COR-L47 (cell line): ENCODE measurements at places on chromosomes 1 and 21.

GRCh38 chr1:222225316-222225691, 322.6 kb downstream of the HHIPL2 start:
- DNase-seq, result no peak

DNA sequence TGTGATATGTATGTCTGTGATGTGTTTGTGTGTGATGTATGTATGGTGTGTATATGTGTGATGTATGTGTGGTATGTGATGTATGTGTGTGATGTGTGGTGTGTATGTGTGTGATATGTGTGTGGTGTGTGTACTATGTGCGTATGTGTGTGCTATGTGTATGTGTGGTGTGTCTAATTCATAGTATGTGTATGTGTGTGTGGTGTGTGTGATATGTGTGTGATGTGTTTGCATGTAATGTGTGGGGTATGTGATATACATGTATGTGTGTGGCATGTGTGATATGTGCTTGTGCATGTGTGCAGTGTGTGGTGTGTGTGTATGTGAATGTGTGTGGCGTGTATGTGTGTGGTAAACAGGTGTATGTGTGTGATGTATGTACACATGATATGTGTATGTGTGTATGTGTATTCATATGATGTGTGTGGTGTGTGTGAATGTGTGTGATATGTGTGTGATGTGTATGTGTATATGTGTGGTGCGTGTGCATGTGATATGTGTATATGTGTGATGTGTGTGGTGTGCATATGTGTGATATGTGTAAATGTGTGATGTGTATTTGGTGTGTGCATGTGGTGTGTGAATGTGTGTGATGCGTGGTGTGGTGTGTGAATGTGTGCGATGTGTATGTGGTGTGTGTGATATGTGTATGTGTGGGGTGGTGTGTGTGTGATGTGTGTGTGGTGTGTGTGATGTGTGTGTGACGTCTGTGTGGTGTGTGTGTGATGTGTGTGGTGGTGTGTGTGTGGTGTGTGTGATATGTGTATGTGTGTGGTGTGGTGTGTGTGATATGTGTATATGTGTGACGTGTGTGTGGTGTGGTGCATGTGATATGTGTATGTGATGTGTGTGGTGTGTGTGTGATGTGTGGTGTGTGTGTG, 8.0 kb upstream of the PCBP3 start:
- no peak for DNase-seq

DNA sequence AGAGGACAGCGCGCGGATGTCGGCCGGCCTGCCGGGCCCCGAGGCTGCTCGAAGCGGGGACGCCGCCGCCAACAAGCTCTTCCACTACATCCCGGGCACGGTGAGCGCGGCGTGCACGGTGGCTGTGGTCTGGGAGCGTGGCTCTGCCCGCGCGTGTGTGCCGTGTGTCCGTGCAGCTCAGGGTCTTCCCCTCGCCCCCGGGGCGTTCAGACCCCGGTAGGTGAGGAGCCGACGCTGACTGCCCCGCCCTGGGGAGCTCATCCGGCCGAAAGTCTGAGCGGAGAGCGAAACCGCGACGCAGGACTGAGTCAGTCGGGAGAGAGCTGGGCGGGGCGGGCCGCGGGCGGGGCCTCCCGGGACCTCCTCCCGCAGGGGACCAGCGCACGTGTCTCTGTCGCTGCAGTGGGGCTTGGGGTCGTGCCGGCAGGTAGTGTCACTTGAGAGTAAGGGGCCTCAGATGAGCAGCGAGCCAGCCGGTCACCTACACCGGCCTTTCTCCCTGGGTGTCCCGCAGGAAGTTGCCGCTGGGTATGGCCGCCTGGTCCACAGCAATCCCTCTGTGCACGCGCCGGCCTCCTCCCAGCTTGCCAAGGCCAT, 520 bp downstream of the PLEKHN1 start:
- no peak for DNase-seq

GRCh38 chr21:16085421-16085820, 355.6 kb downstream of the USP25 start:
- no peak for DNase-seq

- no peak for DNase-seq
These were observed 28.4 kb downstream of the TRIM45 start for GRCh38 chr1:117093091-117093534.

DNA sequence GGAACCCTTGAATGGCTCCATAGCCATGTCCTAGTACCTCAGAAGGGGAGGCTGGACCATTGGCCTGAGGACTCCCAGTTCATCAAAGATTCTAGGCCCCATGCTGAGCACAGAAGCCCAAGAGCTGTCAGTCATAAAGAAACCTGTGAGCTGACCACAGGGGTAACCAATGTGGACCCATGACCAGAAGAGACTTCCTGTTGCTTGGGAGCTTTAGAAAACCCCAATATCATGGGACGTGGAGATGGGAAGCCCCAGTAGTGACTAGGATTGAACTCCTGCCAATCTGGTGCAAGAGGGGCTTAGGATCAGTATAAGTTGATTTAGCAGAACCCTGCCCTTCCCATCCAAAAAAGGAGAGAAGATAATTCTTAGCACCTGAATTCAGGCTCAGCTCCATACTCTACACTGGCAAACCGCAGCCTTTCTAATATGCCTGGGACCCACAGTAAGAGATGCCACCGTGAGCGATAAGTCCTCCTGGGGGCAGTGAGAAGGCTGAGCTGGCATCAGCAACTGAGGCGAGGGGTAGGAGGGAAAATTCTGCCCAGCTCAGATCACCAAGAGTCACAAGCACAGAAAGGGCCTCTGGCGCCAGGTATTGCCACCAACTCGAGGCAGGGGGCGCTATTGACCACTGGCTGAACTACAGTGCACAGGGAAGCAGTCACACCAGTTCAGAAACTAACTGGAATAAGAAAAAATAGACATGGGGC, 108.9 kb downstream of the CAPN8 start:
- DNase-seq, result peak; percentile 32

- no peak for DNase-seq
These were observed at the start of gene GSTM1 for GRCh38 chr1:109687641-109688499. Gene GSTM1, plus strand, starts transcription at chr1:109687817. Its CDS starts 57 bp downstream, at chr1:109687874.

- DNase-seq, result no peak
These were observed 94.1 kb downstream of the ADARB1 start for GRCh38 chr21:45168522-45168921.

DNA sequence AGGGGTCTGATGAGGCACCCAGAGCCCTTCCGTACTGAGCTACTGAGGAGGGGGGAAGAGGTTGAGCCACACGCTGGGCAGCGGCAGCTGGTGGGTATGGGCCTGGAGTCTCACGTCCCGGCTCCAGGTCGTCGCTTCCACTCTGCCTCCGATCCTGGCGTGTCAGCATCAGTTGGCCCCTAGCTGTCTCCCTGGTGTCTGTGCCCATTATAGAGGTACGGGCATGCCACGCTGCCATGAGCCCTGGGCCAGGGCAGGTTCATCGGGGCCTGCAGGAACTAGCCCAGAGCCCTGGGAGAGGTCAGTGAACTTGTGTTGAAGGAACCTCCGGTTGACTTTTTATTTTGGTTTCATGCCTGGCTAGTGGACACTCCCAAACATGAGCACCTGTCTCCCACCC, 18.2 kb downstream of the COQ8A start:
- no peak for DNase-seq

DNA sequence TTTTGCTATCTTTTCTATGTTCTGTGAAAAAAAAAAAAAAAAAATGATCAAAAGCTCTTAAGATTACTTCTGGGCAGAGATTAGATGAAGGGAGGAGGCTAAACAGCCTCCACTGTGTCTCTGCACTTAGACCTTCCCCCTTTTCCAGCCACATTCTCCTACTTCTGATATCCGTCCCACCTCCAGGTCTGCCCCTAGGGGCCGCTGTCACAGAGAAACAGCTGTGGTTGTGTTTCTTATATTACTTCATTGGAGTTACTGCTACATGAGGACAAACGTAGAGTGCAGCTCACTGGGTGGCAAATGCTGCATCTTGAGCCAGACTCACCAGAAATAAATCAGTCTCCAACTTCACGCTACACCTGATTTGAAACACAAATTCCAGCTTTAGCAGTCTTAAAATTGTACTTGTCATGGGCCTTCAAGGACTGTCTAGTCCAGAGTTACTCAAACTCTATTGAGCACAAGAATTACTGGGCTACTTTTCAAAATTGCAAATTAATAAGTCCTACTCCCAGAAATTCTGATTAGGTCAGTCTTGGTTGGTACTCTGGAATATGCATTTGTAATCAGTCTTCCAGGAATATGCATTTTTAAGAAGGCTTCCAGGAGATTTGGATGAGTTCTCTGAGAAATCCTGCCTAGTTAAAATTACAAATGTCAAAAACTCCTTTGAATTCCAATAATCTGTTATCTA, 125.2 kb upstream of the PTBP2 start:
- no peak for DNase-seq

DNA sequence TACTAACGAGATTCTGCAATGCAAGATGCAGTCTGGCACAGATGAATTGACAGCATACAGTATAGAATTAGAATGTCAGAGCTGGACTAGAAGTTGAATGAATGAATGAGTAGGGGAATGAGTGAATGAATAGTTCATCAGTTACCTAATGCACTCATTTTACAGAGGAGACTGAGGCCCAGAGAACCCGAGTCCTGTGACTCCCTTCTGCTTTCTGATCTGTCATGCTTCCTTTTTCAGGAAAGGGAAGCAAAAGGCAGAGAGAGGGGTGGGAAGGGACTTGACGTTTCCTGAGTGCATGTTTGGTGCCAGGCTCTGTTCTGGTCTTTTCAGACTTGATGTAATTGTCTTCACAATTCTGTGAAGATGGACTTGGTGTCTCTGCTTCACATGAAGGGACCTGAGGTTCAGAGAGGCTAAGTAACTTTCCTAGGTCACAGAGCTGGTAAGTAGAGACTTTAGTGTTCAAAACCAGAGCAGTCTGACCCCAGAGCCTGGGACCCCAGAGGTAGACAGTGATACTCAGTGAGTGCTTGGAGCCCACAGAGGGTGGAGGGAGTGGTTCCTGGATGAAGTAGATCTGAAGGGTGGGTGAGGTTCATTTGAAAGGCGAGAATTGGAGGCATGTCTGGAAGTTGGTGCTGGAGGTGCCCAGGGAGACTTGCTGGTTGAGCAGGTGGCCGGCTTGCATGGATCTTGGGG, 8.0 kb upstream of the MEX3A start:
- no peak for DNase-seq

- no peak for DNase-seq
These were observed 1.0 kb upstream of the CRYBG2 start for GRCh38 chr1:26354972-26355371.

DNA sequence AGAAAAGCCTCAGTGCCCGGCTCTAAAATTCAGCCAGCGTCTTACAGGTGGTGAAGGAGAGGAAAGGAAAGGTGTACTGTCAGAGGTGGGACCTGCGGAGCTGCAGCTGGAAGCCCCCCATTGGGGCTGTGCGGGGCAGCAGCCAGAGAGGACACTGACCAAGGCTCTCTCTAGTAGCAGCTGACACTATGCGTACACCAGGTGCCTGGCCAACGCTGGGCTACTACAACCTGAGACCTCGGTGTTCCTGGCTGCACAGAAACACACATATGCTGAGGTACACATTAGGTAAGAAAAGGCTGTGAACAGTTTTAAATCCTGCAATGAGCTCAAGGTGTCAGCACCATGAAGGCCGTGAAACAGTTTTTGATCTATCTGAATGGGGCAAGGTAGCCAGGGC, 55.5 kb upstream of the EDN2 start:
- no peak for DNase-seq

GRCh38 chr1:41766546-41766945, 152.2 kb downstream of the HIVEP3 start:
- no peak for DNase-seq

DNA sequence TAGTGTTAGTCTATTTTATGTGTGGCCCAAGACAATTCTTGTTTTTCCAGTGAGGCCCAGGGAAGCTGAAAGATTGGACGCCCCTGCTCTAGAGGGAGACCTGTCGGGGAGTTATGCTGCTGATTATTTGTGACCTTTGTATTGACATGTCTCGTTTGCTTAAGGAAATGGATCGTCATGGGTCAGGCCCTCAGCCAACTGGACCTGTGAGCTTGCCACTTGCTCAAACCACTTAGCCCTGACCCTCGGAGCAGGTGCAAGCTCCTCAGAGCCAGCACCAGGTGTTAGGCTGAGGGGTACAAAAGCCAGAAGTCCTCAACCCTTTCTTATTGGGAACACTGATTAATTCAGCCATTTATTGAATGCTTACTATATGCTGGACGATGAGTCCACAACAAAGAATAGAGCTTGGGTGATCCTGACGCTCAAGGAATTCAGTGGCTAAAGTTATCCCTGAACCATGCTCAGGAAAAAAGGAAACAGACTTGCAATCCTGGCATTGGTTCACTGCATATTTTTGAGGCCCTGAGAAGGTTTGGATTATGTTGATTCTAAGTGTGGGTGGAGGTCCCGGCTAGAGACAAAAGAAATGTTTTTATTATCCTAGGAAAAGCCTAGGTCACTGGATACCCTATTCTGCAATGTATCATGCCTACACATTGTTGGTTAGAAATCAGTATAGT, 19.0 kb downstream of the TGFB2 start:
- DNase-seq, result no peak

DNA sequence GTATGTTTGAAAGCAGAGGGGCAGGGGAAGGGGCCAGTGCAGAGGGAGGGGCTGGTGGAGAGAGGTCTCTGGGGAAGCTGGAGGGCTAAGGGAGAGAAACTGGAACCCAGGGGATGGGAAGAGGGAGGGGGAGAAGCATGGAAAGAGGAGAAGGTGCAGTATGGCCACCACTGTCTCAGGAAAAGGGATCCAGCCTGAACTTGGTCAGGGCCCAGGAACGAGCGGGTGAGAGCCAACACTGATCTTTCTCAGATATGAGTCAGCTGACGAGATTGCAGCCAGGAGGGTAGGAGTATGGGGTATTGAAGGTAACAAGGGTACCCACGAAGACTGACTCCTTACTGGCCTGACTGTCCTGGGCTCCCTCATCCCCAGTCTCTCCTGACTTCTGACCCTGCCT, 18.0 kb downstream of the TIE1 start:
- no peak for DNase-seq

GRCh38 chr1:226061841-226062557, 517 bp upstream of the H3-3A start:
- peak; percentile 73 for DNase-seq

DNA sequence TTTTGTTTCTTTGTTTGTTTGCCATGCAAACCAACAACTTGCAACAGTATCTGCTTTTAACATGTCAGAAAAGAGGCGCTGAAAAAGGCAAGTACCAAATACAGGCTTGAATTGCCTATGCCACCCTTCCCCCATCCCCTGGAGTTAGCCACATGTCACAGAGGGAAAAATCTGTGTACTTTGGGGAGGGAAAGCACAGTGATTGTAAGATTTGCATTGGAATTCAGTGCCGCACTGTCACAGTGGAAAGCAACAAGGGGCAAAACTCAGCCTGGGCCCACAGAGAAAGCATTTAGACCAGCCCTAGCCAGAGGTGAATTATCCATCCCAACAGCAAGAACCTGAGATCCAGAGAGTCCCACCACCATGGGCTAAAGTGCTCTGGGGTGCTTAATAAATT, 52.4 kb upstream of the ACADM start:
- no peak for DNase-seq

DNA sequence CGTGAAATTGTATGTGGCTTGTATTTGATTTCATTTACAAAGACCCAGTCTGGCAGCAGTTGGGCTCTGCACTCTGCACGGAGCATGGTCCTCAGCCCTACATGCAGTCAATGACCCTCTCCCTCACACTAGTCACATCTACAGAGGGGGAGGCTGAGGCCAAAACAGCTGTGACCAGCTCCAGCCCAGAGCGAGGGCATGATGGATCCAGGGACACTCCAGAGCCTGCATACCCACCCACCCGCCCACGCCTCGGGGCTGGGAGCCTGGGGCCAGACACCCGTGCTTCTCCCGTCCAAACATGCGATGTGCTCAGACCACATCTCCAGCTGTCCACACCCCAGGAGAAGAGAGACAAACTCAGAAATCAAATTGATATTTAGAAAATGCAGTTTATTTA, 14.0 kb upstream of the PRDM16 start:
- DNase-seq, result no peak
